Thyroid gland (tissue), 4 donors: ENCODE measurements at places on chromosomes 3 and 15. TPM values are rescaled to one million over a fixed set of nuclear protein-coding genes. Genes with fewer than 3 reads are reported as not detected.

DNA sequence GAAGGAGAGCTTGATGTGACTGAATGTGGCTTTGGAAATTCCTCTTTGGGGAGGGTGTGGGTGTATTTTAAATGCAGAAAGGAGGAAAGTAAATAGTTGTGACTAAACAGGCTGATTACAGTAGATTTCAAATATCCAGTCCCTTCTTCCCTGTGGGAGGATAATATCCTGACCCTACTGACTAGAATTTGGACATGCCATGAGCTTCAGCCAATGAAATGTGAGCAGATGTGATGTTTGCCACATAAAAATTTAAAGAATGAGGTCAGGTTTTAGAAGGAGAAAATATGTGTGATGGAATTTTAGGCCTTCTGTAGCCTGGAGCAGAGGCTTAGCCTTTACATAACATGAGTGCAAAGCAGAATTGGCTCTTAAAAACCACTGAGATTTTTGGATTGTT lies 1218.9 kb downstream of the ROBO2 start:
- no peak overlapping the region for H3K27ac ChIP-seq
- no peaks in the 10 kb centered on the region for H3K27me3 ChIP-seq
- no peaks in the 10 kb centered on the region for H3K36me3 ChIP-seq
- DNase-seq = no peak

- H3K36me3 ChIP-seq = no peaks in the 10 kb centered on the region
- DNase-seq = peak; percentile 75
- no peaks in the 10 kb centered on the region for H3K4me1 ChIP-seq
- H3K27me3 ChIP-seq = no peaks in the 10 kb centered on the region
- no peak overlapping the region for H3K4me3 ChIP-seq
Observed at GRCh38 chr3:153138276-153139210, 23.5 kb upstream of the RAP2B start.

Gene IL12A
- total RNA-seq = 1.4 TPM

Gene PLAAT1
- total RNA-seq = 10.1 TPM

GRCh38 chr15:41233367-41233771 lies 2.3 kb downstream of the CHP1 start:
- H3K27ac ChIP-seq = no peak overlapping the region
- no peaks in the 10 kb centered on the region for H3K36me3 ChIP-seq
- no peak for DNase-seq
- no peak overlapping the region for H3K4me3 ChIP-seq

DNA sequence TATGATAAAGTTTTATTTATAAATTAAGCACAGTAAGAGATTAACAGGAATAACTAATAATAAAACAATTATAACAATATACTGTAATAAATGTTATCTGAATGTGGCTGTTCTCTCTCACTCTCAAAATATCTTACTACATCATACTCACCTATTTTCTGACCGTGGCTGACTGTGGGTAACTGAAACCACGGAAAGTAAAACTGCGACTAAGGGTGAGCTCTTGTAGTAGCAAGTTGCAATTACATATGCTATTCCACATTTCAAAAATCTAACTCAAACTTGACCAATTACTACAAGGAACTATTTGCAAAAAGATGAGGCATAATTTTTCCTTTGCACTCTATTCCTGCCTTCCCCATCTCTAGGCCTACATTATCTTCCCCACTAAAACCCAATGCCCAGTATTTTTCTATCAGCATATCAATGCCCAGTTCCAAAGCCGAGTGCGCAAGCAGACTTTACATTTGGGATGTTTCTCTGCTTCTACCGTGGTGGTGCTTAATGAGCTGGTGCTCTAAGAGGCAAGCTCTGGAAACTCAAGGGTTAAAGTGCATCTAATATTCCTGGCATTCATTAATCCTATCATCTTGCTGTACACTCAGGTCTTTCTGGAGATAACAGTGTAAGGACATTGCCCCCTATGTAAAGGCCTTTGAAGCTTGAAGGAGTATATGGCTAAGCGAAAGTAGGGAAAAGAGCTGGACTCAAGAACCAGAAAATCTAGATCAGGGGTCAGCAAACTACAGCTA lies 6.7 kb downstream of the PCYT1A start:
- H3K4me1 ChIP-seq = peaks cover 17% of the 10 kb centered on the region
- no peaks in the 10 kb centered on the region for H3K27me3 ChIP-seq
- no peak overlapping the region for H3K4me3 ChIP-seq
- no peaks in the 10 kb centered on the region for H3K36me3 ChIP-seq
- no peak for DNase-seq

DNA sequence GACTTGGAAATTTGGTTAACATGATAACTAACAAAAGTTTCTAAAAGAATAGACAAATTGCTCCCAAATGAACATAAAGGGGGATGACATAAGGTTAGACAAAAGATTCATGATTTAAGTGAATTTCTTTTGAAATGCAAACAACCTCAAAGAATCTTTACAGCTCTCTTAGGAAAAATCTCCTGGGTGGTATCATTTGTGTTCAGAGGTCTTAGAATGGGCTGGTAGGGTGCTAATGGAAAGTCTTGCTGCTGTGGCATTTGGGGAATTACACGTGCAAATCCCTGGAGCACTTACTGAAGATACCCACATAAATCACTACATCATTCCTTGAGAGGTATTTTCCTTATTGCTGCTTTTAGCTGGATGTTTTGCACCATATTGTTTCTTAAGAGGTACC lies 14.4 kb upstream of the ROBO2 start:
- no peak overlapping the region for H3K27ac ChIP-seq
- no peaks in the 10 kb centered on the region for H3K36me3 ChIP-seq
- H3K27me3 ChIP-seq = no peaks in the 10 kb centered on the region
- H3K4me3 ChIP-seq = no peak overlapping the region
- no peaks in the 10 kb centered on the region for H3K4me1 ChIP-seq
- no peak for DNase-seq

GRCh38 chr15:40197434-40197833 lies 36.6 kb downstream of the BUB1B start:
- H3K4me1 ChIP-seq = no peaks in the 10 kb centered on the region
- DNase-seq = no peak
- no peaks in the 10 kb centered on the region for H3K36me3 ChIP-seq
- no peak overlapping the region for H3K27ac ChIP-seq
- H3K27me3 ChIP-seq = no peaks in the 10 kb centered on the region
- H3K4me3 ChIP-seq = no peak overlapping the region

DNA sequence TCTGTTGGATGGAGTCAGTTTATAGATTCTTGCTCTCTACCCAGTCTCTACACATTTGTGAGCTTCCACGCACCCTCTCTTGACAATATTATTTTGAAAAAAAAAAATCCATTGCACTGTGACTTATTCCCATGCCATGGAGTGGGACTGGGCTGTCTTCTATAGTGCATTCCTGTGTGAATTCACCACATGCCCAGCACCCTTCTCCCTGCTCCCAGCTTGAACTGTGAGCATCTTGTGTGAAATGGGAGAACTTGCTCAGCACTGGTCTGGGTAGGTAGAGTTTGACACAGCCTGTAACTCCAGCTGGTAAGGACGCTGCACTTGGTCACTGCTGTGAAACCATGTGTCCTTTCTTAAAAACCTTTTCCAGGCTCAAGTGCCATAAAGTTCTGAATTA lies 91.9 kb downstream of the ARNT2 start:
- no peaks in the 10 kb centered on the region for H3K27me3 ChIP-seq
- no peaks in the 10 kb centered on the region for H3K36me3 ChIP-seq
- no peaks in the 10 kb centered on the region for H3K4me1 ChIP-seq
- H3K4me3 ChIP-seq = no peak overlapping the region
- no peak for DNase-seq

DNA sequence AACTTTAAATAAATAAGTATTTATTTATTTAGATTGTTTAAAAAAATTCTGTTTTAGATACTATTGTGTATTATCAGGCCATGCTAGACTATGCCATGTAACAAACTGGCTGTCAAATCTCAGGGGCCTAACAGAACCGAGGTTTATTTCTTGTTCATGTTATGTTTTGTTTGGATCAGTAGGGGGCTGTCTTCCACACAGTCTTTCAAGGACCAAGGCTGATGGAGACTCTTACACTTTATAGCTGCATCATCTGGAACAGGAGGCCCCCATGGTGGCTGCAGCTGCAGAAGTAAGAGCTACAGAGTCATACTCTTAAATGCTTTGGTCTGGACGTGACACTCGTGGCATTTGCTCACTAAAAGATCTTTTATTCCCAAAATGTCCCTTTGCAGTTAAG lies 33.0 kb upstream of the ARL14 start:
- no peak overlapping the region for H3K4me3 ChIP-seq

Gene LHFPL4
- total RNA-seq = 0.11 TPM

Gene BFSP2
- total RNA-seq = not detected

DNA sequence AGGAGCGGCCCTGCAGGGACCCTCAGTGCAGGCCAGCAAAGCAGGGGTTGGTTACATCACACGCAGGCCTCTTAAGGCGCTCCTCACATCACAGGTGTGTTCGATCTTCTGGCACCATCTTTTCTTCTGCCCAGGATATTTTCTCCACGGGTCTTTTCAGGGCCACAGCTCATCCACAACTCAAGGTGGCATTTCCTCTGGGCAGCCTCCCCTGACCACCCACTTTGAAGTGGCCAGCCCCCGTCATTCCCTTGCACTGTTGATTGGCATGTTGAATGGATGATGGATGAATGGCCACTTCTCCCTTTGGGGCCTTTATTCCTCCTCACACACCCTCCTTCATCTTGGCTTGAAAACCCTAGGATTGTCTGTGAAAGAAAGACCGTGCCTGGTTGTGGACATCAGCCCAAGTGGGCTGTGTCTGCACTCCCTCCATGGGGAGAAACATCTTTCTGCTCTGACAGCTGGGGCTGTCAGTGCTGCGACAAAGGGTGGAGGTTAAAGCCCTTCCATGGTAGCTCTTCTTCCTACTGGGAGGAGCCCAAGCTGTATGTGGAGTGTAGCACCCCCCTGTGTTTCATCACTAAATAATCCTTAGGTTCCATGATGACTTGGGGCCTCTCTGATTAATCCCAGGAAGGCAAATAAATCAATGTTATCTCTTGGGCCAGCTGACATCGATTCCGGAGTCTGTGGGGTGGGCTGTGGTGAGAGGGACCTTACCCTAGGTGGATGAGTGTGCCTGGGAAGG lies 102.5 kb downstream of the EPHB1 start:
- no peak overlapping the region for H3K27ac ChIP-seq
- no peak for DNase-seq
- no peaks in the 10 kb centered on the region for H3K27me3 ChIP-seq
- H3K36me3 ChIP-seq = no peaks in the 10 kb centered on the region
- no peak overlapping the region for H3K4me3 ChIP-seq

GRCh38 chr15:50128266-50128665 lies 9.2 kb upstream of the ATP8B4 start:
- H3K4me1 ChIP-seq = peaks cover under 1% of the 10 kb centered on the region
- no peak overlapping the region for H3K27ac ChIP-seq
- H3K36me3 ChIP-seq = no peaks in the 10 kb centered on the region
- no peak overlapping the region for H3K4me3 ChIP-seq
- no peaks in the 10 kb centered on the region for H3K27me3 ChIP-seq
- DNase-seq = peak; percentile 25

Gene CLEC3B
- 78.4 TPM for total RNA-seq

Gene DPH3
- total RNA-seq = 20.2 TPM

DNA sequence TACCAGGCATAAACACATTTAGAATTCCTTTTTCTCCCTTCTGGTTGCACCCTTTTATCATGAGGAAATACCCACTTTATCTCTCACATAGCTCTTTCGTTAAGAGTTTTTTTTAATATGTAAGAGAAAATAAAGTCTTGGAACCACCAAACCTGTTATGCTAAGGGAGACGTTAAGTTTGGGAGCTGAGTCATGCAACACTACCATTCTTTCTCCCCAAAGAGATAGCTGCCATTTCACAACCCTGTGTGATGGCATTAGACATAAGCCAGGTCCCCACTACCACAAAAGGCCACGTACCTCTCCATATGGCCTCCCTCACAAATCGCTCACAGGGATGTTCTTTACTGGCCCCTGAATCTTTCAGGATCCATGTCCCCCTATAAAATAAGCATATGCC lies 7.6 kb upstream of the NIPA1 start:
- H3K4me1 ChIP-seq = no peaks in the 10 kb centered on the region
- no peak overlapping the region for H3K27ac ChIP-seq
- H3K36me3 ChIP-seq = no peaks in the 10 kb centered on the region
- no peaks in the 10 kb centered on the region for H3K27me3 ChIP-seq
- H3K4me3 ChIP-seq = no peak overlapping the region

- no peaks in the 10 kb centered on the region for H3K27me3 ChIP-seq
- no peaks in the 10 kb centered on the region for H3K36me3 ChIP-seq
- no peak for DNase-seq
- H3K4me3 ChIP-seq = no peak overlapping the region
- H3K4me1 ChIP-seq = no peaks in the 10 kb centered on the region
Observed at GRCh38 chr3:62445275-62445674, 71.9 kb upstream of the FEZF2 start.

Gene CFAP92
- total RNA-seq = 0.59 TPM
